ENCODE measurements at places on chromosomes 3 and 15.

DNA sequence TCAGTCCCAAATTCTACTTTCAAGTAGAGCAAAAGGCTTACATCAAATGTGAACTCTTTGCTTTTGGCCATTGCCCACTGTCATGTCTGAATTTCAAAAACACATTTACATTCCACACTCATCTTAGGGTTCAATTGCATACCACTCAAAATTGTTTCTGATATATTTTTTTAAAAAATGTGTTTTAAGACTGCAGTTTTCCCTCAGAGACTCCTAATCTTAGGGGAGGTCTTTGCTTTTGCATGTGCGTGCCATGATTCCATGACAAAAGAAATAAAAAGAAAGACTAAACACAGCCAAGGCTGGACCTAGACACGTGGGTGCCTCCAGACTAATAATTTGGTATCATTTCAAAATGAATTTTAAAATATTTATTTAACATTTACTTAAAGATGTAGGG is 396.8 kb upstream of the RASGRP1 start:
- no peak for DNase-seq

GRCh38 chr3:32706348-32707025 is 21.5 kb downstream of the CNOT10 start:
- no peak for DNase-seq

GRCh38 chr3:141677701-141678100 is 60.4 kb upstream of the RNF7 start:
- DNase-seq: no peak

DNA sequence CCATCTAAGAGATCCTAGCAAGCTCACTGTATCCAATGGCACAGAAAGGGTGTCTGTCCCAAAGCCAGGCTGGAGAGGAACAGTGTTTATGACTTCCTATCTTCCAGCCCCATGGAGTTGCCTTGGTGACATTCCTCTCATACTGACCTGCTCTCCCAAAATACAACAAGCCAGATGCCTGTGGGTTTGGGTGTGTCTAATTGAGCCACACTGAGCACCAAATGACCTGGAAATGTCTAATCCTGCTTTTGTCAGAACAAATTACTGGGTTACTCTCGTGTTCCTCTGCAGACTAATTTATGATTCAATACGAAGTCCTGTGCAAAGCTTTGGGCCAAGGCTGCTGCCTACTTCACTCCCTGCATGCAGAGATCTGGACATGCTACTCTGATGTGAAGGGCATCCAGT is 98.1 kb upstream of the STRIT1 start:
- DNase-seq: no peak

DNA sequence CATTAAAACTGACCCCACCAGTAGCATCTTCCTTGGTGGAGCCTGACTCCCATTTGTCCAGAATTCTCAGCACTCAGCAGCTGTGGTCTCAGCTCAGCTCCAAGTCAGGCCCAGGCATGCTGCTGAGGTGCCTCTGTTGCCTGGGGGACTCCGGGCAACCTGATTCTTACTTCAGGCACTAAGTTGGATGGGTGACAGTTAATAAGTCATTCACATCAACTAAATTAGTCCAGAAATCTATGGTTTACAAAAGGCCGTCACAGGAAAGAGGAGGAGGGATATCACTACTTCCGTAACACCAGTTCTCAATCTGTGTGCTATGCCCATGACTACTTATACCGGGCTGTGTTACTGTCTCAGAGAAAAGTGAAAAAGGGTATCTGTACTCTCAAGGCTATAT is 310.2 kb downstream of the SATB1 start:
- no peak for DNase-seq

DNA sequence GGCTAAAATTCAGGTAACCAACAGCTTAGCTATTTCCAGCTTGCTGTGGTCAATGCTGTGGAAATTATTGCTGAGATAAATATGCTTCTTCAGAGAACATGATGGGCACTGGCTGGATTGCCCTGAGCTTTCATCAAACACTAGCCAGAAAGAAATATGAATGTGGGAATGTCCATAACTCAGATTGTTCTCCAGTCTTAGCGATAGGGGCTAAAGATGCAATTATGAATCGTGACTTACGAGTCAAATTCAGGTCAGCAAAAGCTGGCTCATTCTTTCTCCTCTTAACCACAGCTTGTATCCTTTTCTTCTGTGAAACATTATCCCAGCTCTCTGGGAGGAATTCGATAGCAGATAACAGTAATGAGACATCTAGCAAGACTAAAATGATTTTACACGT is 307.6 kb downstream of the RYR3 start:
- no peak for DNase-seq
